ENCODE measurements at places on chromosomes 7 and 10. TPM values are rescaled to one million over a fixed set of nuclear protein-coding genes. Genes with fewer than 3 reads are reported as not detected.

The NOS3 gene
- total RNA-seq: 0.50 TPM

The GNAT3 gene
- total RNA-seq: not detected

- DNase-seq: no peak
Observed at GRCh38 chr7:19455623-19456022, 253.2 kb downstream of the POLR1F start.

GRCh38 chr7:16984375-16984774, 102.6 kb upstream of the AGR3 start:
- no peak for DNase-seq

DNA sequence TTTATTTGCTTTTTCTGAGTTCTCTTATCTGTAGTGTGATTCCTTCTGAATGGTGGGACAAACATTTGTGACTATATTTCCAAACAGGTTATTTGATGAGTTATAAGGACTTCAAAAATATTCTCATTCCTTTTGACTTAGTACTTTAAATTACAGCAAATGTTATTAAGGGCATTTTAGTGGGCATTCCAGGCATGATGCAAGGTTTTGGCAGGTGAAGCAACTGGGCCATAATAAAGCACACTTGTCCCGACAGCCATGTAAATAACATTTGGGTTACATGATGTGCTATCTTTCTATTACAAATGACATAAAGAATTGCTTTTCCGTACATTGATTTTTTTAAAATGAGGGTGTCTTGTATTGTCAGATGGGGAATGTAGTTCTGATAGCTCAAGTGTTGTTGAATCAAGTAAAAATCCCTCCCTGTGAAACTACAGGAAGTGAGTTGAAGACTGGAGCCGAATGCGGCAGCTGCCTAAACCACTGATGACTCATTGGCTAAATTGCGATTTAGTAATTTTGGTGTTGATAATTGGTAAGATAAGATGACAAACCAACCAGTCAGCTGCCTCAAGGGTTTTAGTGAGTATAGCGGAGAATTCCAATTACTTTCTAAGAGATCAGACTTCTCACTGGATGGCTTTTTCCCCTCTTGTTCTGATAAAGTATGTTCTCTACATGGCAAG, 231.3 kb upstream of the NPY start:
- peak; percentile 70 for DNase-seq

DNA sequence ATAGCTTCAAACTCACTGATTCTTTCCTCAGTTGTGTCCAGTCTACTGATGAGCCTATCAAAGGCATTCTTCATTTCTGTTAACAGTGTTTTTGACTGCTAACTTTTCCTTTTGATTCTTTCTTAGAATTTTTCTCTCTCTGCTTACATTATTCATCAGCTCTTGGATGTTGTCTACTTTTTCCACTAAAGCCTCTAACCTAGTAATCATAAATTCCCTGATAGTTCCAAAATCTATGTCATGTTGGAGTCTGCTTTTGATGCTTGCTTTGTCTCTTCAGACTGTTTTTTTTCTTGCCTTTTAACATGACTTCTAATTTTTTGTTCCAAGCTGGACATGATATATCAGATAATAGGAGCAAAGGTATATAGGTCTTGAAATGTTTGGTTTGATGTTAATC, 78.0 kb downstream of the ADAM22 start:
- no peak for DNase-seq

DNA sequence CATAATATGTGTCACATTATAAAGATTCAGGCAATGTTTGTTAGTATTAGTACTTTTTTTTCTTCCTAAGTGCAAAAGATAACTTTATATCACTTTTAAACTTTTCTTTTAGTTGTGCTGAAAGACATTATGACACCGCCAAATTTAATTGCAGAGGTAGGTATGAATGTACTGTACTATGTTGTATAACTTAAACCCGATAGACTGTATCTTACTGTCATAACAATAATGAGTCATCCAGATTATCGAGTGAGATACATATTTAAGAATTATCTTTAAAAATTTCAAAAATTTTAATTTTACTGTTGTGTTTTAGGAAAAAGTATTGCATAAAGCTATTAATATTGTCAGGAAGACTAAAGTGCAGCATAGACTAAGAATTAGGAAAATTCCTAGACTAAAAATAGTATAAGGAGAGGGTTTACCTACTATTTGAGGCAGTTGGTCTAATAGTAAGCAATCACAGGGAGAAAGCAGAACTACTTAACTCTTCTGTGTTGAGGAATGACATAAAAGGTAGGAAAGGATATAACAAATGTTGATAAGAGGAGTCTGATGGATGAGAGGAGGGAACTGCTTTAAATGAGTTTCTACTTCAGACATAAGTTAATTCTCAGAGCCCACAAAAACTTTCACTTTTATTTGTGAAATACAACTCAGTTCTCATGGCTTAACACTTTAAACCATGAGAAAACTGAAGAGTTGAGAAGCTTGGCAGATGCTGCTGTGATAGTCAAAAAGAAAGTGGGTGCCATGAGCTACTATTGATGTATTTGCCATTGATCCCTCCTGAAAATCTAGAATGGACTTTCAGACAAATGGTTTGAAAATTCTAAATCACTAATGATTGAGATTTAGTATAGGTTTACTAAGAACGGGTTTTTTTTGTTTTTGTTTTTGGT, 67.8 kb downstream of the PTEN start:
- DNase-seq: no peak

DNA sequence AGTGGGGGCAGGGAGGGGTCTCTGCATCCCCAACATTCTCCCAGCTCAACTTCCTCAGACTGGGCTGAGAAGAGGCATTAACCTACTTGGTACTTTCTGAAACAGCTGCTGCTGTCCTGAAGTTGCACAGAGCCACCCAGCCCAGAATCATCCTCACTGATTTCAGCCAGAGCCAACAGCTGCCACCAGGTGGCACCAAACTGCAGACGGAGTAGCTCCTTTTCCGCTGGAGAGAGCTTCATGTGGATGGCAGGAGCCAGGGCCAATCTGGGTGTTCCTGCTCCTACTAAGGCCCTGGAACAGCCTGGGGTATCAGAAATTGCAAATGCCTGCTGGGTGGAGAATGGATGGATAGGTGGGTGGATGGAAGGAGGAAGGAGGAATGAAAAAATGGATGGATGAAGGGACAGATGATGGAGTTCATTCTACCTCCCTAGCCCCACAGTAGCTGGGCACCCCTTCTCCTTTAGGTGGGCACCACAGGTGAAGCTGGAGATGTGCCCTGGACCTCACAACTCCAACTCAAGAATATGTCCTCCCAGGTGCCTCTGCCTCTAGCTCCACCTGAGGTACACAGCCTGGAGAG, 11.8 kb upstream of the DRGX start:
- DNase-seq: peak; percentile 73

DNA sequence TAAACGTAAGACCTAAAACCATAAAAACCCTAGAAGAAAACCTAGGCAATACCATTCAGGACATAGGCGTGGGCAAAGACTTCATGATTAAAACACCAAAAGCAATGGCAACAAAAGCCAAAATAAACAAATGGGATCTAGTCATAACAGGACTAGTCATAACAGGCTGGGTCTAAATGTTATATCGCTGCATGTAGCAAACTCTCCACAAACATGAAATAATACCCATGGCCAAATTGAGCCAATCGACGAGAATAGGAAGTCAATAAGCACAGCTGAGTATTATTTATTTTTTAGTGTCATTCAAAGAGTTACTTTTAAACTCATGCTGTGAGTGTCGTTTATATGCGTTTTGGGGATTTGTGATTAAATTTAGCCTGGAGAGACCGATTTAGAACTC, 225.1 kb downstream of the TFEC start:
- peak; percentile 26 for DNase-seq

- no peak for DNase-seq
Observed at GRCh38 chr10:110724116-110724921, 80.2 kb downstream of the RBM20 start.
